ENCODE measurements at places on chromosomes 11 and 22.

DNA sequence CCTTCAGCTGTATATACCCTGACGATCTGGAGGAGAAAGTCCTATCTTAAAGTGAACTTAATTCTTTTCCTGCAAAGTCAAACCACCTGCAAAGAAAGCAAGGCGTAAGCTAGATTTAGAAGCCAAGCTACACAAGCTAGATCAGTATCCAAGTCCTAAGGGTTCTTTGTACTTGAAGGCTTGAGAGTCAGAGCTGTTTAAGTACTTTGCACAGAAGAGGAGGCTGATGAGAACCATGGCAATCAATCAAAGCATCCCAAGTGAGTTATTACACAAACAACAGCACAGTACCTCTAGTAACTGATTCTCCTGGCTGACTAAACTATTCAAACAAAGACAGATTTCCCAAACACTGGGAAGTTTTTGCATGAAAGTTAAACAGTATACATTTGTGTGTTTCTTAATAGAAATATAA, 1.9 kb downstream of the CDON start:
- DNase-seq: no peak

GRCh38 chr11:72828081-72828567, 13.9 kb downstream of the ATG16L2 start:
- DNase-seq: no peak

DNA sequence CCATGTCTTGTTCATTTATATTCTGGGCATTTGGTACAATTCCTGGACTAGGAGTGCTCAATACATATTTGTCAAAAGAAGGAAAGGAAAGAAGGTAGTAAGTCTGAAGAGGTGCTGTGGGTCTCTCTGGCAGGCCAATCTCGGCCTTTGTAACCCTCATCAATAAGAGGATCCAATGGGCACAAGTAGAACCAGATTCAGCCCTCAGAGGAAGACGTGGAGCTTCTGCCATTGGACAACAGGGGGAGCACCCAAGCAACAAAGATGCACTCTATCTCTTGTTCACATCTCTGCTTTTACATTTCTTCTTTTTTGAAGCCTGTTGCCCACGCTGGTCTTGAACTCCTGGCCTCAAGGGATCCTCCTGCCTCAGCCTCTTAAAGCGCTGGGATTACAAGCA, 2.2 kb upstream of the VPS11 start:
- DNase-seq: no peak

DNA sequence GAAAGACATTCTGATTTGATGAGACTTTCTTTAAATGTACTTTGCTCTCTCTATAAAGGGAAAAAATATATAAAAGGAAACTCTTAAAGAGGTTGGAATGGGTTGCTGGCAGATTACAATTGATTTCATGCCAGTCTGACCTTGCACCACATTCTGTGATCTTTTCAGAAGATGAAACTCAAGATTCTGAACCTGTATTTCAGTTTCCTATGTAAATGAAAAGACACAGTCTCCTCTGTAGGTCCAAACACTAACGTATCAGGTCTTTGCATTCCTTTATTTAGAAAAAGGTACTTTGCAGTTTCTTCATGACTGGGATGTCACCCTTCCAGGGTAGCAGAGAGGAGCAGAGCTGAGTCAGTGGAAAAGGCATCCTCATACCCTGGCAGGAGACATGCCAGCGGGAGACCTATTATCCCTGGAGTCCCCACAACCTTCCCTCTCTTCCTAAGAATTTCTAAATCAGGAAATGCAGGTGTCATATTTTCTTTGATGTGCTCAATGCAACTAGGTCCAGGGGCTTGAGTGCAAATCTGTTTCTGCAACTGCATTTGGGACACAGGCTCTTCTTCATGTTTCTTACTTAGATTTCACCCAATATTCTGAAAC, 282.6 kb downstream of the CADM1 start:
- DNase-seq: no peak

- no peak for DNase-seq
Measured at GRCh38 chr22:48678171-48679135, 1149.2 kb downstream of the BRD1 start.
